ENCODE measurements at places on chromosomes 13 and 19.

DNA sequence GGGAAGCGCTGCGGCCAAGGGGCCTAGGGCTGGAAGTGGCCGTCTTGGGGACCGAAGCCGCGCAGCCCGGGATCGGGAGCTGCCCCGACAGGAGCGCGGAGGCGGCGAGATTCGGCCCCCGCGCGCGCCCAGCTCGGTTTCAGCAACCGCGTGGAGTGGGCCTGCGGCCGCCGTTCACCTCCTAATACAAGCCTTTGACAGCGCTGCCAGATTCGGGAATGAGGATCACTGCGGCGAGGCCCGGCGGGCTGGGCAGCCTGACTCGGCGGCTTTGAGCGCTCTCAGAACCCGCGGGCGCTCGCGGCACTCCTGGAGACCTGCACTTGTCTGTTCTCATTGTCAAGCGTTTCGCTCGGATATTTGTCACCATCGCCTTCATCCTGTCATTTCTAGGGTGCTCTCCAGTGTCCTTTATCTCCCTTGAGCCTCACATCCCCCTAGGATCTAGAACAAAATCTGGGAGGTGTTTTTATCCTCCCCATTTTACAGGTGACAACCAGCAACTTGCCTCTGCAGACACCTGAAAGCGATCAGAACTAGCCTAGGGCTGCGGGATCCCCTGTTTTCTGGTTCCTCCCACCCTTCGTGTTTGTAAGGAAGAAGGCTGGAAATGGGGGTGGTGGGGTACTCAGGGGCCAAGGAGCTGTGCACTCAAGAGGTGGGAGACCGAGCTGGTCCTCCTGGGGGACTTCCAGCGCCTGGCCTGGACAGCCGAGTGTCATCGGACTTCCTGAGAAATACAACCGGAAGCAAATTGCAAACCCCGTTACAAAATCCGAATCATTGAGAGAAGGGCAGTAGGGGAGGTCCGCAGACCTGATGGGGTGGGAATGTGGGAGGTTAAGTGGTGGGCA lies 1.5 kb upstream of the CDX2 start:
- DNase-seq, result no peak

DNA sequence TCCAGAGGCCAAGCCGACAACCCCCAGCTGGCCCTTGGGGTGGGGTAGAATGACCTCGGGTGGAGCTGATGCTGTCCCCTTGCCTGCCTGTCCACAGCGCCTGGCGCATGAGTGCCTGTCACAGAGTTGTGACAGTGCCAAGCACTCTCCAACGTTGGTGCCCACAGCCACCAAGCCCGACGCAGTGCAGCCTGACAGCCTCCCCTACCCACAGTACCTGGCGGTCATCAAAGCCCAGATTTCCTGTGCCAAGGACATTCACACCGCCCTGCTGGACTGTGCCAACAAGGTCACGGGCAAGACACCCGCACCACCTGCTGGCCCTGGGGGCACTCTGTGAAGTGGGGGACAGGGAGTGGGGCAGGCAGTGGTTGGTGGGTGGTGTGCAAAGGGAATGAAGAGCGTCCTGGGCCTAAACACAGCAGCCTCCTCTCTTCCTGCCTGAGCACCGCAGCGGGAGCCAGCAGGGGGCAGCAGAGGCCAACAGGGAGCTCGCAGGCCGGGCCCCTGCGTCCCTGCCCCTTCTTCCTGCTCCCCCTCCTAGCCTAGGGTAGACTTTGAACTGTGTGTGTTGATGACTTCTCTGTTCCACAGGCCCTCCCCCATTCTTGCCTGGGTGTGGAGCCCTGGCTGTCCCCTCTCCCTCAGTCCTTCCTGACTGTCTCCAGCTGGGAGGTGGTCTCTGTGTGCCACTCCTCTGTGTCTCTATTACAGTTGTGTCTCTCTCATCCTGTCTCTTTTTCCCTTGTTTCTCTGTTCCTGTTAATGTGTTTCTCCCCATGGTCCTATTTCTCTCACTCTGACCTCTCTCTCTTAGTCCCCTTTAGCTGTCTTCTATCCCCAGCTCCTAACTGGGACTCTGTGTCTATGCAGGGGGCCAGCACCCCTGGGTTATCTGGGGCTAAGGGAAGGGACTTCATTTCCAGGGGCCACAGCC lies 6.5 kb downstream of the MED29 start:
- peak; percentile 82 for DNase-seq

- DNase-seq, result peak; percentile 19
Observed at GRCh38 chr19:33819880-33820781, 23.5 kb downstream of the KCTD15 start.

GRCh38 chr13:24719139-24719538 lies 38.9 kb downstream of the ATP12A start:
- DNase-seq, result no peak

DNA sequence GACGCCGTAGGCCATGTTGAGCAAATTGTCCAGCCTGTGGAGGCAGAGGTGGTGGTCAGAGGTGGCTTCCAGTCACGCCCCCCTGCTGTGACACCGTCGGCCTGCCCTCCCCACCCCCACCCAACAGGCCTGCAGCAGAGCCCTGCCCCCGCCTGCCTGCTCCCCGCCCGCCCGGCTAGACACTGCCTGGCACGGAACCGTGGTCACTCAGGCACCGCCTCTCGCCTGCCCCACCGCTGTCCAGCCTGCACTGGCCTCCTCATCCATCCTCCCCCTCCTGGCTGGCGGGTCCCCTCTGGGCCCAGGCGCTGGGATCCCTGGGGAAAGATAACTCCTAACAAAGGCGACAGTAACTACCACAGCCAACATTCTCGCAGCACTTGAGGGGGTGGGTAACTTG lies 21.7 kb downstream of the PRKCSH start:
- no peak for DNase-seq

DNA sequence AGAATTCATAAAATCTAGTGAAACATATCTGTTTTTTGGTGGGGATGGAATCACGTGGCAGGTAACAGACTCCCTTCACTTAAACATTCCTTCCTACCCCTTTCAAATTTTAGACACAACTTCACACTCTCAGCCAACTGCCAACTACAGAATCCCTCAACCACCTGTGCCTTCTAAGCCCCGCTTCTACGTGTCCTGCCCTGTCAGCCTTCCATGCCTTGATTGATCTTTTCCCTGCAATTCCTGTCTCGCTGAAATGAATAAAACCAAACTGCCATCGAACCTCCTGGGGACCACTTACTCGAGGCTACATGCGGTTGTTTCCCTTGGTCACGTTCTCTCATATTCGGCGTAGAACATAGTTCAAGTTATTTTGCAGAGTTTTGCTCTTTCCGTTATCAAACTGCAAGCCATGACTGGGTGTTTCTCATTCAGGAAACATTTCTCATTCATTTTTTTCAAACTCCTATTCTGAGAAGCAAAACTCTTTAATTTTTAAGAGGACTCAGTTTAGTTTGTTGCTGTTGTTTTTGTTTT lies 1.1 kb downstream of the ZNF625 start:
- DNase-seq, result no peak

DNA sequence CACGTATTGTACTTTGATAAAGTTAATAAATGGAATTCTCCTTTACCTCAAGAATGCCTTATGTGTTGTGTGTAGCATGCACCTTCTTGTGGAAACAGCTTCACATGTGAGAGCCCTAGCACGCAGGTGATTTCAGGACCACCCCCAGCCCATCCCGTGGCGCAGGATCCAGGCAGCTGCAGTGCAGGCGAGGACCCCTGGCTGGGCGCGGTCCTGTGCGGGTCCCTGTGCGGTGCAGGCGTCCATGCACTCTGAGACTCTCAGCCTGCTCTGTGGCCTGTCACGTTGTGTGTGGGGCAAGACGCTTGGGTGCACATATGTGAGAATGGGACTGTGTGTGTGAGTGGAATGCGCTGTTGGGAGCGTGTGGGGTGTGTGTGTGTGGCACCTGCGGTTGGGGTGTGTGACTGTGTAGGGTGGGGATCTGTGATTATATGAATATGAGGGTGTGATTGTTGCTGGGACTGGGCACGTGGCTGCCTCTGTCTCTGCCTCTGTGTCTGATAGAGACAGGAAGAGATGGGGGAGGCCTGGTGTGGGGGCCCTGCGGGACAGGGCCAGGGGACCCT lies 30.8 kb downstream of the WTIP start:
- no peak for DNase-seq

DNA sequence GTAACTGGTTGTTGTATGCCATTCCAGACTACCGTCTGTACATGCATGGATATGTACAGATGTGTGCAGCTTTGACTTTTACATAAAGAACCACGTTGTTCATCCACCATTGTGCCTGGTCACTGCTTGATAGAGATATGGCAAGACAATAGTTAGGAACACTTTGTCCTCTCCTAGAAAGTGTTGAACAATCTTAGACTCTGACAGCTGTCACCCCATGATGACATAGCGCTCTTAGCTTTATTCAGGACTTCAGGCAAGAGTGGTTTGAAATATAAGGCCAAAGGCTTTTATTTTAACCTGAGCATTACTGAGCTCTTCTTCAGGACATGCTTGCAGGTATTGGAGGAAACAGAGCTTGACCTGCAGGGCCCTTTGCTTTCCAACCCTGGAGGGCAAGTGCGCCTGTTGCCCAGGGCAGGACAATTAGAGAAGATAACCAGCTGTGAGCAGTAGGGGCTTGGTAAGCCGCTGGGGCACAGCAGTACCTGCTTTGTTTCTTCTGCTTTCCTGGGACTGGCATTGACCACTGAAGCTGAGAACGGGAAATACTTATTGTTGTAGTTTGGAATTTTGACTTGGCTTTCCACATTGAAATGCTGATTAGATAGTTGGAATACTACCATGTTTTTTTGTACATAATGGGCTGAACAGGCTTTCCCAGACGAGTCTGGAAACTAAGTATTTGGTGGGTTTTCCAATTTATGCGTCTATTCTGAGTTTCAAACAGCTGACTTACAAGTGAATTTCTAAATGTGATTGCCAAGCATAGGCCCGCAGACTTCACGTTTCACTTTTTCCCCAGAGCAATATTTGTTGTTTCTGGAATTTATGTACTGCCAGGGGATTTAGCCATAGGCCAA lies 51.1 kb downstream of the GARRE1 start:
- DNase-seq, result no peak

DNA sequence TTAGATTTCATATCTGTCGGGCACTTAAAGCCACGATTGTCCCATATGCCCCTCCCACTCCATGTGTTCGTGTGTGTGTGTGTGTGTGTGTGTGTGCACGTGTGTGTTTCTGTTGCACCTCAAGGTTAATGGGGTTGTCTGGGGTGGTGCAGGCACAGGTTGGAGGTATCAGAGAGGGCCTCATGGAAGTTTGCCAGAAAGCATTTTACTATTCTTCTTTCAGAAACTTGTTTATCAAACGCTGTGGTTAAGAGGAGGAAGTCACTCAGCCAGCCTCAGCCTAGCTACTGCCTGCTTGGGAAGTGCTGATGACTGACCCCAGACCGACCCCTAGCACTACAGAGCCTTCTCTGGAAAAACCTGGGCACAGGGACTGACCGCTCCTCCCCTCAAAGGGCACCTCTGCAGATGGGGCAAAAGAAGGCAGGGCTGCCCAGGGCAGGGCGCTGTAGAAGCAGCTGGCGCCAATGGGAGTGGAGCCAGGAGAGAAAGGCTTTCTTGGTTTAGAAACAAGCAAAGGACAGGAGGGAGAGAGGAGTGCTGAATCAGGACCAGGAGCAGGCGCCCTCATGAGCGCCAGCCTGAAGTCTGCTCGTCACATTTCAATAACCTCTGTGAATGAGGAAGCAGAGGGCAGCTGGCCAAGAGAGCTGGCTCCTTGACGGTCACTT lies 3.9 kb downstream of the SIAH3 start:
- DNase-seq, result no peak

- no peak for DNase-seq
Observed at GRCh38 chr13:39494006-39494405, 109.0 kb downstream of the LHFPL6 start.

DNA sequence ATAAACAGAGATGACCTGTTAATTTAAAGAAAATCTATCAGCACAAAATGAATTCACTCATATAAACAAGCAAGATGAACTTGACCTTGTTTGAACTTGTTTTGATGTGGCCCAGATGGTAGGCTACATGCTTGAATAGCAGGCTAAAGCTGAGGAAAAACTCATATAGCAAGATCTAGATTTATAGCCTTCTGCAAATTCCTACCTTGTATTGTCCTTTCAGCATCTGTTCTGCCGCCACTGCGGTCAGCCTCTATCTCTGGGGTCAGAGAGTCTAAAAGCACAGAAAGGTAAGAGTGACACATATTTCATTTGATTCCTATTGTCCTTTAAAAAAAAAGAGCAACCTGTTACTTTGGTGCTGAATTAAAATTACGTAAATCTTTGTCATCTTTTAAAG lies 392.1 kb downstream of the DACH1 start:
- DNase-seq, result no peak

GRCh38 chr19:5138606-5139582 lies 170.0 kb downstream of the KDM4B start:
- no peak for DNase-seq

GRCh38 chr19:41031916-41032315 lies 40.8 kb downstream of the CYP2B6 start:
- DNase-seq, result no peak

GRCh38 chr13:100063333-100063732 lies 25.6 kb upstream of the PCCA start:
- no peak for DNase-seq

GRCh38 chr13:61040181-61040580 lies 375.5 kb downstream of the PCDH20 start:
- no peak for DNase-seq

GRCh38 chr13:65913173-65913572 lies 1317.0 kb downstream of the PCDH9 start:
- DNase-seq, result no peak

GRCh38 chr13:55255236-55255635 lies 1885.5 kb upstream of the PRR20A start:
- DNase-seq, result no peak
